ENCODE measurements at places on chromosomes 12 and 14.

- peak; percentile 7 for DNase-seq
Measured at GRCh38 chr12:113228394-113229028, 7.2 kb downstream of the TPCN1 start.

- no peak for DNase-seq
Measured at GRCh38 chr14:68140806-68141205, 321.2 kb downstream of the RAD51B start.

DNA sequence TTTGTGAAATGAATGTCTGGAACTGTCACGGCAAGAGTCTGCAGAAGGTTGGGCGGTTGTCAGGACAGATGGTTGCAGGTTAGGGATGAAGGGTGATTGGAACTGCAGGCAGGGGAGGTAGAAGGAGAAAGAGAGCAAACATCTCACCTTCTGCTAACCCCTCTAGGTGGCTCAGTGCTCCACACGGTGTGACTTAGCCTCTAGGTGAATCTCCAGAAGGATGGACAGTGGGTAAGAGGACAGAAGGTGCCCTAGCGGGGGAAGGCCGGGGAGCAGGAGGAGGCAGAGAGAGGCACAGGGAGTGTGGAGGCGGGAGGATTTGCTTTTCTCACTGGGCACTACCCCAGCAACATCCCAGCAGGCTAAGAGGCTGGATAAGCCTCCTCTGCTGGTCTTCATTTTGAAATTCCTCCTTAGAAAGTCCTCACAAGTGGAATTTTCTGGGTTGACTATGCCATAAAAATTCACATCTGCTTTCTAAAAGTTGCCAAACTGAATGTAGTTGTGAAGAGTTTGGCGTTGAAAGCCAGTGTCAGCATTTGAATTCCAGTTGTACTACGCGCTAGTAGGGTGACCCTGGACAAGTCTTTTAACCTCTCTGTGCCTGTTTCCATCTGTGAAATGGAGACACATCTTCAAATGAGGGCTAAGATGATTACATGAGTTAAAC, 10.7 kb upstream of the GPR68 start:
- DNase-seq, result peak; percentile 30

DNA sequence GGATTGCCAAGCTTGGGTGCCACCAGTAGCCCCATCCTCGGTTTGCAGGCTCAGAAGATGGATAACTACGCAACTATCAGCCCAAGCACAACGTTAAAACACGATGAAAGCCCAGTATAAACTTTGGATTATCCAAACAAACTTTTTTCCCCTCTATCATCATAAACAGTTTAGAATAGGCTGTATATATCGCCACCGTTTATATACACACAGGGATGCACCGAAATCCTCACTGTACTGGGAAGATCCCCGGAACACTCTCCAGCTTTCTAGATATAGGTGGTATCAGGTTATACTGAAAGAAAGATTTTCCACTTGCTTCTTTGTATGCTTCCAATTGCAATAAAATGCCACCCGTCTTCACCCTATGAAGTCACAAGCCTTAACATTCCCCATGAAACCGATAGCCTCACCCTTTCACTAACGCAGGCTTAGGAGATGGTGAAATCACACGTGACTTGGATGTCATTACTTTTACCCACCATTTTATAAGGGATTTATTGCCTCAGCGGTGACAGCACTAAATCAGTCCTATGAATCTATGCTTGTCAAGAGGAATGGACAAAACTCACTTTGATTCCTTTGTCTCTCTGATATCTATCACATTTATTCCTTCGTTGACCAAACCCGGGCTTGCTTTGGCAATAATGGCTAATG, 207.6 kb upstream of the FOXN3 start:
- DNase-seq, result no peak

- peak; percentile 35 for DNase-seq
Measured at GRCh38 chr14:23694949-23695663, 58.9 kb downstream of the DHRS2 start.

DNA sequence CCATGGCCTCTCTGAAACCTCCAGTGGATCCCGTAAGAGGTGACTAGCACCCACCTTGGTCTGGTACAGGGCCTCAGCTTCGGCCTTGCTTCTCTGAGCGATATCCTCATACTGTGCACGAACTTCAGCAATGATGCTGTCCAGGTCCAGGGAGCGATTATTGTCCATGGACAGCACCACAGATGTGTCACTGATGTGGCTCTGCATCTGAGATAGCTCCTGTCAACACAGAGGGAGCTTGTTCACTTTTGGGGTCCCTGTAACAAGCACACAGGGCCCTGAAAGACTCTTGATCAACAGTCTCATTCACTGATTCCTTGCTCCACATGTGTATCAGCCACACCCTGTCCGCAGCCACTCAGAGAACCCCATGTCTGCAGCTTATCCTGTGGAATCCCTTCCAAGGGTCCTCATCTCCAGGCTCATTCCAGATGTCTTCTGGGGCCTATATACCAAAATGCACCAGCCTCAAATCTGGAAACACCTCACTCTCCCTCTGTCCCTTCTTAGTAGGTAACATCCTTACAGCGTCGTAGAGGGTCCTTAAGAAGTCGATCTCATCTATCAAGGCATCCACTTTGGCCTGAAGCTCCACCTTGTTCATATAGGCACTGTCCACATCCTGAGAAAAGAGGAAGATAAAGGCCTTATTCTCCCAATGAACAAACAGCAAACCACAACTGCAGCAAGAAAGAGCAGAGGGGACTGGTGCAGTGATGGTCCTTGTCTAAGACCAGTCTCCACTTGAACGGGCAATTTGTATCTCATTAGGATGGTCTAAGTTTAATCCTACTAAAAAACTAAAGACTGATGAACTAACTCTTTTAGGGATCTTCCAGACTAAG, 3.5 kb downstream of the KRT3 start:
- no peak for DNase-seq

- no peak for DNase-seq
Measured at GRCh38 chr14:100454437-100454836, 131.3 kb downstream of the SLC25A47 start.

DNA sequence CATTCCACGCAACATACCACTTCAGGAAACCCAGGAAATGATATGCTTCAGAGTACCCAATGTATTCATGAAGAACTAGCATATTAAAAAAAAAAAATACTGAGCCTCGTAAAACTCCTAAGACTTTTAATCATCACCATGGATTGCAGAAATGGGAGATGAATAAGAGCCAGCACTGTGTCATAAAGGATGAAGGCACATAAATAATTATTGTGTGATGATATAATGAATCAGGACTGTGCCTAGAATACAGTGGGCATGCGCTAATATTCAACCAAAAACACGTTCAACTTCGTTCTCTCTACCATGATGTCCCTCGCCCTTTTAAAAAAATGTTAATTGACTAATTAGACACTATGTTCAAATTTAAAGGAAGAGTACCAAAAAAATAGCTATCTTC, 68.7 kb downstream of the CIT start:
- peak; percentile 66 for DNase-seq

DNA sequence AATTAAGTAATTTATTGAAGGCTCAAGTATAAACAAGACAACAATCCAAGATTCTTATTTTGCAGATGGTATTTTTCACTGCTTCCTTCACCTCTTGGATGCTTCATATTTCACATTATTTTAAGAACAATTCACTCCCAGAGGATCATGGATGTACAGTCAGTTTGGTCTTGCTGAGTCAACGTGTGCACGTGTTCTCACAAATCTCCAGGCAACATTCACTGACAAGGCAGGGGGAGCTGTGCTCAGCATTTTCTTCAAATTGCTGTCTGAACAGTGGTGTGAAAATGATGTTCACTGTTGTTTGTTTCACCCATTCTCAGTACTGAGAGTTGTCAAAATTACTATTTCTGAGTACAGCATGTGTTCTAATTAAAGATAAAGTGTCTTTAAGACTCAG, 118.3 kb upstream of the SLC38A4 start:
- peak; percentile 85 for DNase-seq

- no peak for DNase-seq
Measured at GRCh38 chr14:53621433-53621832, 335.2 kb downstream of the BMP4 start.

DNA sequence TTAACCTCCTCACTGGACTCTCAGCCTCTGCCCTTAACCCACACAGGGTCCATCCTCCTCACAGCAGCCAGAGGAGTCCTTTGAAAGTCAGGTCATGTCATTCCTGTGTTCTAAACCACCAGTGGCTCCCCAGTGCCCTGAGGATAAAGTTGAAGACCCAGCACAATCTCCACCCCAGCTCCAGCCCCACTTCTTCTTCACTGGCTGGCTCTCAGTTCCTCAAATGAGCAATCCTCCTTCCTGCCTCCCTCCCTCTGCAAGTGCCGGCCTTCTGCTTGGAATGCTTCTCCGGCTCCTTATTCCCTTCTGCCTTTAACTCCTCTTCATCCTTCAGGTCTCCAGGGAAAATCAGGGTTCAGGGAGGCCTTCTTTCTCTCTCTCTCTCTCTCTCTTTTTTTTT, 32.0 kb upstream of the SPPL3 start:
- DNase-seq, result no peak

DNA sequence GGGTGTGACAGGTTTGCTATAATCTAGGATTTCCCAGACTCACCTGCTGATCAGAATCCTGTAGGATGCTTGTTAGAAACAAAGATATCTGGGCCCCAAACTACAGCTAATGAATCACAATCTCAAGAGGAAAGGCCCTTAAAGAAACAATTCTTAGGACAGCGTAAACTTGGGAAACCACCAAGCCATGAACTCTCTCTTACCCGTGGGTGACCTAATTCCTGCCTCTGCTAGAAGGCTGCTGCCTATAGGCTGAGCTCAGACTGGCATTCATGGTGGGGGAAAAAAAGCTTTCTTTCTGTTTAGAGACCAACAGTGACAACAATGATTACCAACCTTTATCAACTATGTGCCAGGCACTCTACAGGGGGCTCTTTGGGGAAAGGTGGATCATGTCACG, 213.9 kb upstream of the FKBP4 start:
- peak; percentile 18 for DNase-seq

GRCh38 chr14:51605575-51605974, 46.1 kb upstream of the FRMD6 start:
- DNase-seq, result no peak

DNA sequence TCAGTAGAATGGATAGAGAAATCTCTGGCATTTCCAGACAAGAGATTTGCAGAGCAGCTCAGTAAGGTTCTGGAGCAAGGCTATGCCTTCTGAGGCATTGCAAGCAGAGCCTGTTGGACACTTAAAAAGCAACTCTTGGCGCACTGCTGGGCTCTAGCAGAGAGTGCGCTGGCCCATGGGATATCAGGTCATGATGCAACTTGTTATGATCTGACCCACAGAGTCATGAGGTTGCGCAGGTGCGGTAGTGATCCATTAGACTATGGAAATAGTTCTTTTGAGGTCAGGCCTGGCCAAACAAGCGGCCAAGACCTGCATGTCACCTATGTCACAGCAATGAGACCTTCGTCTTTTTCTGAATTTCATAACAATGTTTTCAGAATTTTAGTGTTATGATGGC, 168.6 kb downstream of the TMTC3 start:
- peak; percentile 30 for DNase-seq

DNA sequence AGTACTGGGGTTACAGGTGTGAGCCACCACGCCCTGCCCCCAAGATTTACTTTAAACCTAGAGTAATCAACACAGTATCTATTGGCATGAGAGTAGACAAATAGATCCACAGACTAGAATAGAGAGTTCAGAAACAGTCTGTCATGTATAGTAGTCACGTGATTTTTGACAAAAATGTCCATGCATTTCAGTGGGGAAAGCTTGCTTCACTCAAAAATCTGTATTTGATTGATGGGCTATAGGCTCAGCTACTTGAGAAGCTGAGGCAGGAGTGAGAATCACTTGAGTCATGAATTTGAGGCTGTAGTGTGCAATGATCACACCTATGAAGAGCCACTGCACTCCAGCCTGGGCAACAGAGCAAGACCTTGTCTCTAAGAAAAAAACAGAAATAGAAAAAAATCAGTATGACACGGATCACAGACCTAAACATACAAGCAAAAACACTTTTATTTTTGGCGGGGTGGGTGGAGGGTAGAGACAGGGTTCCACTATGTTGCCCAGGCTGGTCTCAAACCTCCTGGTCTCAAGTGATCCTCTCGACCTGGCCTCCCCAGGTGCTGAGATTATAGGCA, 7.6 kb upstream of the ORAI1 start:
- no peak for DNase-seq

DNA sequence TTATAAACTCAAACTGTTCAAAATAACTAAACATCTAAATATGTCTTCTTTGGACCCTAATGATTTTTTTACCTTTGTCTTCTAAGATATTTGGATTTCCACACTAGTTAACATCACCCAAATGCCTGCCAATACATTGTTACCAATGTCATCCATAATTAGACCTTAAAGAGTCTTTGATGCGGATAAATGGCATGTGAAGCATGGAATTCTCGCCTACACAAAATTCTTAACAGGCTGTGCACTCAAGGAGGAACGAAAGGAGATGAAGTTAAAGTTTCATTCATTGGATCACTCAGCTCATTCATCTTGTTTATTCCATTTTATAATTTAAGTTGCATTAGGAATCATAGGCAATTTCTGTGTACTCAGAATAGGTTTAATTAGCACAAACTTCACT, 219.7 kb downstream of the ACSS3 start:
- peak; percentile 23 for DNase-seq

DNA sequence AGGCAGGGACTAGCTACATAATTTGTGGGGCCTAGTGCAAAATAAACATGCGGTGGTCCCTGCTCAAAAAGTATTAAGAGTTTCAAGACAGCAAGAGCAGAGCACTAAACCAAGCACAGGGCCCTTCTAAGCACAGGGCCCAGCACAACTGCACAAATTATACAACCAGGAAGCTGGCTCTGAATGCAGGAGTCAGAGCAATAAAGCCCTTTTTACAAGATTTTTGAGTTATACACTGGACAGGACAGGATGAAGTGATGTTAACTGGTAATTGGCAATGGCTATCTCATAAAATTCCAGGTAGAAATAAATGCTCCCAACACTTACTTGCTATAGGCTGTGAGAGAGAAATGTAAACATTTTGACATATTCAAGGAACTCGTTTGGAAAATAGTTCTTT, 86.2 kb upstream of the GPHB5 start:
- no peak for DNase-seq

- DNase-seq, result no peak
Measured at GRCh38 chr14:23008831-23009230, 1.1 kb downstream of the C14orf93 start.

GRCh38 chr12:56234746-56235436, 5.0 kb downstream of the SLC39A5 start:
- no peak for DNase-seq

DNA sequence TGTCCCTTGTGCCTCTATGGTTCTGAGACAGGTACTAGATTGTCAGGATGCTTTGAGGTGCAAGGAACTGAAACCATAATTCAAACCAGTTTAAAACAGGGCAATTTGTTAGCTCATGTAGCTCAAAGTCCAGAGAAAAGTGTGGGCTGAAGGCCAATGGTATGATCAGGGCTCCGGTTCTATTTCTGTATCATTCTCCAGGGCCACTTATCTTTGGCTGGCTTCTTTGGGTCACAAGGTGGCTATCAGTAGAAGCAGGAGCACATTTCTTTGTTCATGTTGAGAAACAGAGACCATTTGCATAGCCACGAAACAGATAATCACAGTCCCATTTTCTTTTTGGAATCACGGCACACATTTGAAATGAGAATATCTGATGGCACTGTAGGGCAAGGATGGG, 294.9 kb downstream of the ETNK1 start:
- no peak for DNase-seq
